Stimulated activated CD4-positive, alpha-beta T cell treated with anti-CD3 and anti-CD28 coated beads, Interleukin-4, amount 100 ng/mL, for 1 hour (primary cell): ENCODE measurements at places on chromosomes 5 and 9.

DNA sequence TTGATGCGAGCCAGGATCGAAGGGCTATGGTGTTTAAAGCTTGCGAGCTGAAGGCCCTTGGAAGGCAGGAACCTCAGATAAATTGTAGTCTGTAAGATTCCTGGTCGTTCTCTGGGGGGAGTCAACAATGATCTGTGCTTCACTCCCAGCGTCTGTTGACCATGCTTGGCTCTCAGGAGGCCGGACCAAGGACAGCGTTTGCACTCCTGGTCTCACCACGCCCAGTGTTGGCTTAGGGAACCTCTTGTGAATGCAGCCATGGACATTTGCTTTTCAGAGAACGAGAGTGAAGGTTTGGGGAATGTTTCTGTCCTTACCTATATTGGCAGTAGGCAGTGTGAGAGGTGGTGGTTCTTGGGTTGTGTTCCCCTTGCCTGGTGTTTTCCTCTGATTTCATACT, 60.2 kb upstream of the FAM120AOS start:
- no peak for DNase-seq

DNA sequence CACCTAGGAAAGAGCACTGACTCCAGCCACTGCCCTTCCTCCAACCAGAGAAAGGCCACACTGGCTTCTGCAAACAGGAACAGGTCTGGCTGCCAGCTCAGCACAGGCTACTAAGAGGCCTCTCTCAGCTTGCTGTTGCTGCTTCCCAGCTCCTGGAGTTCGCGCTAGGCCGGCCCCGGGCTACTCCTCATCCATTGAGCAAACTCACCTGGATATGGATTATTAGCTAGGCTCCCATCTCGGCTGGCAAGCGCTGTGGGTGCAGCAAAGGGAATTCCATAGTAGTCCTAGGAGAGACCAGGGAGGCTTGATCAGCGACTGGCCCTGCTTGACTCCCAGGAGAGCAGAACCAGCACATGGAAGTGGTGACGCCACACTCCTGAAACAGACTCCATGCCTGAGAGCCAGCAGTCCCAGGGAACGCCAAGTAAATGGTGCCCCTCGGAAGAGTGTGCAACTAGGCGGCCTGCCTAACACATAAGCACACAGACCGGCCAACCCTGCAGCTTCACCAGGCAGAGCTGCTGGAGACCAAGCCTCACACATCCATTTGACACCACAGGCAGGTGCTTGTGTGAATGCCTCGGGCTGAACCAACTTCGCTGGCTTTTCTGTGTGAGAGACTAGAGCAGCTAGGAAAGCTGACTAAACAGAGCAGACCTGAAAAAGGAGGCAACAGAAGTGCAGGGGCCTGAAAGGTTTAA, 107.2 kb downstream of the UBE2R2 start:
- no peak for DNase-seq

DNA sequence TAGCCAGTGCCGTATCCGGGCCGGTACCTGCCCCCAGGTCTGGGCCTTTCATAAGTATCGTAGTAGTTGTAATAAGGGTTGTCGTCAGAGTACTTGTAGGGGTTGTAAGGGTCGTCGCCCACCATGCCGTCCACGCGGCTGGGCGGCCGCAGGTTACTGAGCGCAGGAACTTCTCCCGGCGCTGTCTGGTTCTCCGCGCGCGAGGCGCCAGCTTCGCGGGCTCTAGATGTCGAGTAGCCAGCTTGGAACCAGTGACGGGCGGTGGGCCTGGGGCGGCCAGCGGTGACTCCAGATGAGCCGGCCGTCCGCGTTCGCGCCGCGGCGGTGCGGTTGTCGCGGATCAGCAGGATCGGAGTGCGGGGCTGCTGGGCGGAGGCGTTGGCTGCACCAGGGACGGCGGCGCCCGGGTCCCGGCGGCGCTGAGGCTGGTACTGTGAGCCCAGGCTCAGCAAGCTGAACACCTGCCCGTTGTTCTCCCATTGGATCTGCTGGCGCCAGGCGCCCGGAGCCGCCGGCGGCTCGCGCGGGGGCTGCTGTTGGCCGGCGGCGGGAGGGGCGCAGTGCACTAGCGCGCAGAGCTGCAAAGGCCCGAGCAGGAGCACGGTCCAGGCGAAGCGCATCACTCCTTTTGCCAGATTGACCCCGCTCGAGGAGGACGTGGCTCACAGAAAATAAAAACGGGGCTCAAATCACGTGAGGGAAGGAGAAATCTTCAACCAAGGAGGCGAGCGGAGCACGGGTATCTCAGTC, 518 bp downstream of the LOX start:
- DNase-seq = no peak

GRCh38 chr5:87339986-87340385, 72.3 kb downstream of the RASA1 start:
- DNase-seq = no peak

DNA sequence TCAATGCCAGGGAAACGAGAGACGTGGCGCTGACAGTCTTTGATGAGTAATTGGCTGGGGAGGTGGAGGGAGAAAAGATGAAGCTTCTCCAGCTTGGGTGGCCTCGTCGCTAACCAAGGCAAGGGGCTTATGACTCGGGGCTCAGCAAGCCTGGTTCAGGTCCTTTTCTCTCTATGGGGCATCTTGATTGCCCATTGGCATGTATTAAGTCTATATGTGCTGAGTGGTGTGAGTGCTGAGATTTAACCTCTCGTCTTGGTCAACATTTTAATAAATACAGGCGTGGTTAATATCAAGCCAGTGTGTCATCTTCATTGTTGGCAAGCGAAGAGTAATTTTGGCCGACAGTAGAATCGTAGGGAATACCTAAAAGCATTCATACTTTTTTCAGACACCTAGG, 85.9 kb downstream of the RAI14 start:
- no peak for DNase-seq

DNA sequence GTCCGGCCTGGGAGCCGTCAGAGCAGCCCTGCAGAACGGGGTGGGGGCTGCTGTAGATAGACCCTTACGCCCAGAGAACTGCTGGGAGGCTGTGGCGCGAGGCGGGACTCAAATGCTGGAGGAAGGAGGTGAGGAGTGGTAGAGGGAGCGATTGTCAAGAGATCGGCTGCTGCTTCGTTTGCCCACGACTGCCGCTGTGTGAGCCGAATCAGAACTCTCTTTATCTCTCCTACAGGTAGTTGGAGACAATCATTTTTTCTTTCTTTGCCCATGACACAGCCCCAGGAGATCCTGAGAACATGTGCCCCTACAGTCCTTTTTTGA, 456 bp downstream of the ZNF79 start:
- peak; percentile 40 for DNase-seq

DNA sequence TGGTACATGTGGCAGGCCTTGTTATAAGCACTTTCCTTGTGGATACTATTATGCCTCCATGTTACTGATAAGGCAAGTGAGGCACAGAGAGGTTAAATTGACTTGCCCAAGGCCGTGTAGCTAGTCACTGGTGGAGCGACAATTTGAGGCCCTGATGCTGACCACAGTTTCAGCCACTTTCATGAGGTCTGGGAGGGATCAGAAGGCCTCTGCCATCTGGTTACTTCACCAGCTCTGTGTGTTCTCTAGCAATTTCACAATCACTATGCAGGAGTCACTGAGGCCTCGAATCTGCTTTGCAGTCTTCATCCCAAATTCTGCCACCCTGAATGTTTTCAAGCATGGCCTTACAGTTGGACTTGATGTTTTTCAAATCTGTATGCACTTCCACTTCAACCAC, 9.1 kb downstream of the LRRC70 start:
- no peak for DNase-seq

DNA sequence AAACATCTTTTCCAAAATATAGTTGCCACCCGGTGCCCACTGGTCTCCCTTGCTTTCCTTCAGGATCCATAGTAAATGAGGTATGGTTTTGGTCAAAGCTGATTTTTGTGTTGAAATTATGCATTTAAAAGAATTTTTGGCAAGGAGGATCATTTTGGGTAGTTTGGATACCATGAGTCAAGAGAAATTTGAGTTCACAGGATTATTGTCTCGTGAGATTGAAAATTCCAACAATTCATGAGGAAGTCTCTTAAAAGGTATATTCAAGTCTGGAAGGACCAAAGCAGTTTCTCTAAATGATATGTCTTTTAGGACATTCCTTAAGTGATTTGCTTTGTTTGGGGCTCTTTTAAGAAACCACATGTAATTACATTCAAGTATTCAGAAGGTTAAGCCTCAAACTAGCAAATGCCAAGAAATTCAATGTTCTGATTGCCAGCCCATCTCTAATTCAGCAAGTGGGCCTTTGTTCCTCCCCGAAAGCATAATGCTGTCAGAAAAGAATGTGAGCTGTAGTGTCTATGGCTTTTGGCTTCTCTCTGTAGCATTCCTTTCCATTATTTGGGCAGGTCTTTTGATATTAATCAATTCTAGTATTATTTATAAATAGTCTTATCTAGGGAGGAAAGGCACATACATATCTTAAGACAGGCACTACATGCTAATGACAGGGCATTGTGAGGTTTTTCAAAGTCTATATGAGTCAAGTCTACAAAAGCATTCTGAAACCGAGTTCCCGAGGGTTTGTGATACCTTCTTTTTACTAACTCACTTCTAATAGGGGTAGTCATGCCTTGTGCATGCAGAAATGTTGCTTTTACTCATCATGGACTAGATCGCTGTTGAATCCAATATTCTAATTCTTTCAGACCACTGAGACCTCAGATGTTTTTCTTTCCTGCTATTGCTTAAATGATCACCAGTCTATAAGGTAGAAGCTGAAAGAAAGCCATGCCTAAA, 453.9 kb downstream of the ENC1 start:
- no peak for DNase-seq

GRCh38 chr9:115385383-115386122, 267.6 kb upstream of the TNC start:
- DNase-seq = no peak

- DNase-seq = no peak
Measured at GRCh38 chr5:168157141-168157540, 134.3 kb upstream of the WWC1 start.

DNA sequence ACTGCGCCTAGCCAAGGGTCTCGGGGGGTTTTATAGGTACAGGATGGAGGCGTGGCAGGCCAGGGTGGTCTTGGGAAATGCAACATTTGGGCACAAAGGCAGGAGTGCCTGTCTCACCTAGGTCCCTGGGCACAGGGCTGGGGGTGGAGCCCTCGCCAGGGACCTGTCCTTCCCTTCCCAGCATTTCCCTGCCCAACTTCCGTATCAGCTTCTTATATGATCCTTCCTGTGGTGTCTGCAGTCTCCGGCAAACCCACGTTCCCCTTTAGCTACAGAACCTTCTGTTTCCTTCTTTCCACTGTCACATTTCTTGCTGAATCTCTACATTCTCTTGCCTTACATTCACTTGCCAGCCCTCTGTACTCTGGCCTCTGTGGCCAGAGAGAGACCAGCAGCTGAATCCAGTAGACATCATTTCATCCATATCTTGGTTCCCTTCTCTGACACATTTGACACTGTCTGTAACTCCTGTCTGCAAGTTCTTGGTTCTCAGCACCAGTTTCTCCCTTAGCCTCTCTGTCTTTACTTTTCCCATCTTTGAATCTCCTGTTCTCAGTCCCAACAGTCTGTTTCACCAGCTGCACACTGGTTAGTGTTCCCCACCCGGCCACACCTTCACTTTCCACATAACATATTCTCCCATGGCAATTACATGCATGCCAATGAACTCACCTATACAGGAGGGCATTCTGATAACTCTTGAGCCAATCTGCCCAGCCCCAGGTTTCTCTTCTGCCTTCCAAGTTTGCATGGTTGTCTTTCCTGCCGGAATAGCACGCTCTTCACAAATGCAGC, 134.7 kb upstream of the ZNF608 start:
- DNase-seq = no peak

DNA sequence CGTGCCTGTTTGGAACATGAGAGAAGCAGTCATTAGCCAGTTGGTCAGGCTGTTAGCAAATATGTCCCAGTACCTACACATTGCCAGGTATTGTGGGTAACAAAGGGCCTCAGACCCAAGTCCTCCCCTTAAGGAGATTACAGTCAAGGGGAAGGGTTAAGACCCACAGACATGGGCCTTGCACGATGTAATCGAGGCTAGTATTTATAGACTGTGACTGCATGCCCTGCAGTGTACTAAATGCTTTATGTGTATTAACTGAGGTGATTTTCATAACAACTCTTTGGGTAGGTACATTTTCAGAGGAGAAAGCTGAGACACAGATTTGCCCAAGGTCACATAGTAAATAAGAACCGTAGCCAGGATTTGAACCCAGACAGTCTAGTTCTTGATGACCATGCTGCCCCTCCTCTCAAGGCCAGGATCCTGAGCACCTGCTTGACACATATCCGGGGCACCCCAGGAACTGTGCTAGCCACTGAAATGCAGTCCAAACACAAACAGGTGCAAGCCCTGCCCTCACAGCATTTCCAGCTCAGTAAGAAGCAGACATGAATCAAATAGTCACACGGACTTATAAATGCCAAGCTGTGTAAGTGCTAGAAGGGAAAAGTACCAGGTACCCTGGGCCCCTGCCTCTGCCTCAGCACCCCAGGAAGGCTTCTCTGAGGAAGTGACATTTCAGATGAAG, 32.0 kb upstream of the GRPEL2 start:
- DNase-seq = no peak

GRCh38 chr9:72574156-72574810, 52.9 kb downstream of the TMC1 start:
- no peak for DNase-seq

DNA sequence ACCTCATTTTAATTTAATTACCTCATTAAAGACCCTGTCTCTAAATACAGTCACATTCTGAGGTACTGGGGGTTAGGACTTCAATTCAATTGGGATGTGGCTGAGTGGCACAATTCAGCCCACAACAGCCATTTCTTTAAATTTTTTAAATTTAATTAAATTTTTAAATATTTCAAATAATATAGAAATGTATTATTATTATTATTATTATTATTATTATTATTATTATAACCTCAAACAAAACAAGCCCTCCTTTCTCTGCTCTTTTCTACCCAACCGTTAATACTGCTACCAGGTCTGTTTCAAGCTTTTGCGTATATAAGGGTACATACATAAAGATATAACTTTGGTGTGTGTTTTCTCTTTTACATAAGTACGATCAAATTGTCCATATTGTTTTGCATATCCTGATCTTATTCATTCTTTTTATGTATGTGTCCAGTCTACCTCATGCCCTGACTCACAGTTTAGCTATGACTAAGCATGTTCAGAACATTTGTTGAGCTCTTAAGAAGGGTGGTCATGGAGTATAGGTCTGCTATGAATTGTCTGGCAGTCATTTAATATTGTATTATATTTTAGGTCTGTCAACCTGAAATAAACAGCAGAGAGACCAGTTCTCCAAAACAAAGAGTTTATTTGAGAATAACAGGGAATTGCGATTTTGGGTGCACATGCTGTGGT, 16.1 kb upstream of the RAB14 start:
- no peak for DNase-seq

GRCh38 chr5:158753354-158753753, 346.4 kb downstream of the EBF1 start:
- no peak for DNase-seq

GRCh38 chr5:138230261-138230660, 17.1 kb upstream of the CDC23 start:
- no peak for DNase-seq

DNA sequence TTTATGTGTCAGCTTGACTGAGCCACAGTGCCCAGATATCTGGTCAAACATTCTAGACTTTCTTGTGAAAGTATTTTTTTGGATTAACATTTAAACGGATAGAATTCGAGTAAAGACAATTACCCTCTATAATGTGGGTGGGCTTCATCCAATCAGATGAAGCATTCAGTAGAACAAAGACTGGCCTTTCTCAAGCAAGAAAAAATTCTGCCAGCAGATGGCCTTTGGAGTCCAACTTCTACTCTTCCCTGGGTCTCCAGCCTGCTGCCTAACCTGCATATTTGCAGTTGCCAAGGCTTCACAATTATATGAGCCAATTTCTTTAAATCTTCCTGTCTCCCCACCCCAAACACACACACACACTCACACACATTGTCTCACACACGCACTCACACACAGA, 86.4 kb downstream of the MED10 start:
- no peak for DNase-seq

- no peak for DNase-seq
Measured at GRCh38 chr9:137175345-137175961, 3.6 kb upstream of the TMEM210 start.
